HFFc6 (cell line): ENCODE measurements at places on chromosomes 13 and 19. TPM values are rescaled to one million over a fixed set of nuclear protein-coding genes. Genes with fewer than 3 reads are reported as not detected.

The PRRG2 gene
- total RNA-seq = 0.33 to 0.95 TPM (median 0.63 TPM) in 3 replicates

The CALR3 gene
- not detected in 2 replicates for total RNA-seq

The OLFM2 gene
- total RNA-seq = 2.0 and 6.3 TPM in 2 replicates

The TEAD2 gene
- total RNA-seq = 16.5 to 19.7 TPM (median 18.4 TPM) in 3 replicates

The TTC9B gene
- not detected in 2 replicates for total RNA-seq

The DKKL1 gene
- total RNA-seq = not detected in 2 replicates

The KIR2DL4 gene
- total RNA-seq = not detected in 3 replicates

The SSC5D gene
- total RNA-seq = 47.7 to 52.1 TPM (median 49.7 TPM) in 3 replicates

The LILRB4 gene
- total RNA-seq = not detected in 3 replicates

The LGI4 gene
- 0.17 to 0.24 TPM in 2 of 3 replicates, not detected in the other for total RNA-seq

The CYP4F2 gene
- total RNA-seq = not detected in 3 replicates

The TEX29 gene
- total RNA-seq = 0.28 TPM in 1 of 3 replicates, not detected in the others

The MEIS3 gene
- 38.3 and 45.8 TPM in 2 replicates for total RNA-seq

The CLEC11A gene
- 142 and 182 TPM in 2 replicates for total RNA-seq

The LYPD3 gene
- 0.12 to 0.40 TPM (median 0.17 TPM) in 3 replicates for total RNA-seq

The RASA3 gene
- total RNA-seq = 33.0 to 37.2 TPM (median 33.8 TPM) in 3 replicates

The VSIG10L gene
- 0.94 to 1.5 TPM (median 1.1 TPM) in 3 replicates for total RNA-seq

The DOCK6 gene
- total RNA-seq = 20.9 to 32.4 TPM (median 32.2 TPM) in 3 replicates

The CGB3 gene
- total RNA-seq = 0.26 to 0.53 TPM in 2 of 3 replicates, not detected in the other

The ENOX1 gene
- total RNA-seq = 0.60 to 3.2 TPM (median 2.4 TPM) in 3 replicates

The KCTD12 gene
- total RNA-seq = 0.87 to 3.4 TPM (median 2.9 TPM) in 3 replicates

The LILRB2 gene
- total RNA-seq = not detected in 2 replicates

The FAM216B gene
- total RNA-seq = not detected in 3 replicates
